NCI-H2171 (cell line): ENCODE measurements at places on chromosomes 7 and 10.
A peak's percentile ranks its signal among the peaks of the same experiment; 100 is the strongest.

DNA sequence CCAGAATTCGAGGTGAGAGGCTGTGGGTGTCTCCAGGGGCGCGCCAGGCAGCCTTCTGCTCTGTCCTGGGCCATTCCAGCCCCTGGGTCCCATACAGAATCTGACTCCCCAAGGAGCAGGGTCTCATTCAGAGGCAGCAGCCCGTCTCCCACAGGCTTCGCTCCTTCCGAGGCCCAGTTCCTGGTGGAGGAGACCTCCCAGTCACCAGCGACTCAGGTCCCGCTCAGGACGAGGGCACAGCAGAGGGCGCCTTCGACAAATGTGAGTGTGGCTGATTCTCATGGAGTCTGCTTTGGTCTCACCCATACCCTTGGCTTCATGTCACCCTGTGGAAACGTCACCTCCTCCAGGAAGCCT is 81.8 kb upstream of the GPR26 start:
- DNase-seq = no peak

- DNase-seq = no peak
Measured at GRCh38 chr7:479115-479947, 40.3 kb downstream of the PDGFA start.

GRCh38 chr10:35452171-35452570 is 115.9 kb downstream of the CCNY start:
- DNase-seq = no peak

GRCh38 chr10:78464856-78465267 is 431.2 kb downstream of the RPS24 start:
- no peak for DNase-seq

DNA sequence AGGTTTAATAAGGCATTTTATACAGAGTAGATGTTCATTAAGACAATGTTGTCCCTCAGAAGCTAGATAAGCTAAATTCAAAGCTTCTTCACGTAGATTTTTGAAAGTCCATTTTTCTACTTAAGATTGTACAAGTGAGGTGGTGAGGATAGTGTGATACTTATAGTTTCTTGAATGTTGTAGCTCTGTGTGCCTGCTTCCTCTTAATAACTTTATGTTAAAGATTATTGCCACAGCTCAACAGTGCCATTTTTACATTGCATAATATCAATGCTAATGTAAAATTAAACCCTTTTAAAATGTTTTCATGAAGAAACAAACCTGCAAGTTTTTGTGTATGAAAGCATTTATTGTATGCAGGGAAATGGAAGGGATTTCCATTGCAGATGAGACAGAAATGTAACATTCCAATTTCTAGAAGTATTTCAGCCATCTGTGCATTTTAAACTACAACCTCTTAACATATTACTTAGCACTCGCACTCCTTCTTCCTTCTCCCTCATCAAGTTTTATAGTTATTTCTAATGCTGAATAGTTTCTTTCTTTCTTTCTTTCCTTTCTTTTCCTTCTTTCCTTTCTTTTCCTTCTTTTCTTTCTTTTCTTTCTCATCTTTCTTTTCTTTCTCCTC is 212.0 kb downstream of the TWIST1 start:
- no peak for DNase-seq

DNA sequence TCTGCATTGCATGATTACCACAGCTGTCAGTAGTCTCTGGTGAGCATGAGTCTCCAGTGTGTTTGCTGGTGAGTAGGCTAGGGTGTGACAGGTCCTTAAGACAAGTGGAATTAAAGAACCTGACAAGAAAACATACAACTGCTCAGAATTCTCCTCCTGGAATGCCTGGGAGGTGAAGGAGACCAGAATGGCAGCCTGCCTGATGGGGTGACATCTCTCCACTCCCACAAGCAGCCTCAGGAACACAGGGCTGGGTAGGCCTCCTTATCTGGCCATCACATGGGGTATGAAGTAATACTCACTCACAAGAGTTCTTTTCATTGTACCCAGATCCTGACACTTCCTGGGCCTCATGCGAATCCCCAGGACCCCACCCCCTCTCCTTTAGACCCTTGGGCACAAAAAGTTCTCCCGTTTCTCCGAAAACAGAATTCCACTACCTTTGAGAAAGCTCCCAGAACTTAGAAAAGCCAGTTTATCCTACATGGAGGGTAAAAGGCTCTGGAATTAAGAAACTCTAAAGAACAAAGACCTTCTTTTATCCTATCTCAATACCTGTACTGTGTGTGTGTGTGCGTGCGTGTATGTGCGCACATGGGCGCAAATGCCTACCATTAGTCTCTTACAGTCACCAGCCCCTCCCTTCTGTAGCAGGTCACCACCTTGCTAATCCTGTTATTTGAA is 33.4 kb upstream of the C1GALT1 start:
- no peak for DNase-seq

- DNase-seq = no peak
Measured at GRCh38 chr10:92757066-92757710, 67.4 kb downstream of the HHEX start.

GRCh38 chr7:85641331-85641730 is 454.5 kb upstream of the SEMA3D start:
- DNase-seq = no peak

- no peak for DNase-seq
Measured at GRCh38 chr7:155935005-155935557, 122.8 kb upstream of the SHH start.

- no peak for DNase-seq
Measured at GRCh38 chr10:7480742-7481367, 70.0 kb upstream of the SFMBT2 start.

GRCh38 chr10:9951481-9952257 is 1066.0 kb upstream of the CELF2 start:
- no peak for DNase-seq

DNA sequence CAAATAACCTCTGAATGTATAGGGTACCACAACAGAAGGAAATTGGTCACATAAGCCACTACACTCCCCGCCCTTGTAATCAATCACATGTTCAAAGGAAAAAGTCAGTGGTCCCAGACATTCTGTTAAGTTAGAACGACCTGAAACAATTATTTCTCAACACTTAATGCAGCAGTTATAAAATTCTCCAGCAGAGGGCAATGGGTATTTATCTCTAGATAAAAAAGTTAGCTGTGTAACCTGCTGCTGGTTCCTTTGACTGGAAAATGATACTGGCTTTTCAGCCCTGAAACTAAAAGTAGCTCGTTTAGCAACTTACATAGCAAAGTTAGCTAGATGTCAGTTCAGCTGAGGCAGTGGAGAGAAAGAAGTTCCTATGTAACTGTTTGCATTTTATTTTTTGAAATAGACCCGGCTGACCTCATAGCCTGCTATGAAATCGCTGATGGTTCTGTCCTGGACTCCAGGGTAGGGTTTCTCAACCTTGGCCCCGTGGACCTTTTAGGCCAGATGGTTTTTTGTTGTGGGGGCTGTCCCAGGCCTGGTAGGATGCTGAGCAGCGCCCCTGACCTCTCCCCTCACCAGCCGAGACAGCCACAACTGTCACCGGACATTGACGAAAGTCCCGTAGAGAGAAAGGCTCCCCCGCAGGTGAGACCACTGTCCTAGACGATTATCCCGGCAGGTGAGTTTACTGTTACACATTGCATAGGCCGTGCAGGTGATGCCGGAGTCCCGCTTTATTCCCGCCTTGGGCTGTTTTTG is 40.2 kb upstream of the PROSER2 start:
- DNase-seq = peak; percentile 1
